ENCODE measurements at places on chromosomes 16 and 17. TPM values are rescaled to one million over a fixed set of nuclear protein-coding genes. Genes with fewer than 3 reads are reported as not detected.

Gene TMIGD1
- total RNA-seq, result not detected

Gene YPEL3
- total RNA-seq, result 372 TPM

Gene NACA2
- not detected for total RNA-seq

Gene CHP2
- not detected for total RNA-seq

Gene RPGRIP1L
- 9.2 TPM for total RNA-seq

Gene KRT20
- not detected for total RNA-seq

Gene CDH11
- total RNA-seq, result 13.0 TPM

Gene TAT
- total RNA-seq, result not detected

Gene DOC2A
- total RNA-seq, result not detected

Gene KRT9
- not detected for total RNA-seq

Gene FOXL1
- total RNA-seq, result 1.4 TPM

Gene HAS3
- 8.1 TPM for total RNA-seq

Gene ATXN7L3
- total RNA-seq, result 55.6 TPM

GRCh38 chr17:29252101-29252791 is 5.6 kb downstream of the CRYBA1 start:
- peaks cover 9% of the 10 kb centered on the region for H3K4me1 ChIP-seq
- H3K27ac ChIP-seq, result no peak overlapping the region
- no peak for DNase-seq

GRCh38 chr16:82050909-82051357 is 15.9 kb downstream of the HSD17B2 start:
- H3K27ac ChIP-seq, result no peak overlapping the region
- H3K4me1 ChIP-seq, result no peaks in the 10 kb centered on the region
- no peaks in the 10 kb centered on the region for H3K27me3 ChIP-seq
- H3K4me3 ChIP-seq, result no peak overlapping the region
- no peaks in the 10 kb centered on the region for H3K36me3 ChIP-seq
- no peak for DNase-seq

DNA sequence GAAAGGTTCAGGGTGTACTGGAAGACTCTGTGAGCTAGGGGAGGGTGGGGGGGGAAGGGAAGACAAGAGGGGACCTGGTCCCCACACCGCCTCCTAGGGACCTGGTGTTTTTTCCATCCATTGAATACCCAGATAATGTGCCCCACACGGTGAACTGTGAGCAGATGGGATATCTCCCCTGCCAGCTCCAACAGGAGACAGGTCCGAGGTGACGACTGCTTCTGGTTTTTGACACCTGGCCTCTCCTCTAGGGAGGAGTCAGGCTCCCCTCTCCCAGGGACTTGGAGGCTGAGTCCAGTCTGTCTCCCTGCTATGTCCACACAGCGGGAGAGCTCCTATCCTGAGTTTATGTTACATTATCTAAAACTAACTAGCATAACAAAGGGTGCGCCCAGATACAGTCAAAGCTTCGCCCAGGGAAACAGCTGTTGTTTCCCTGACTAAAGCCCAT is 1.8 kb downstream of the MARVELD3 start:
- no peak overlapping the region for H3K4me3 ChIP-seq
- H3K27ac ChIP-seq, result no peak overlapping the region
- no peaks in the 10 kb centered on the region for H3K27me3 ChIP-seq
- DNase-seq, result no peak

GRCh38 chr16:88437367-88437964 is 15.6 kb upstream of the ZFPM1 start:
- DNase-seq, result peak; percentile 49
- no peak overlapping the region for H3K27ac ChIP-seq
- peaks cover 5% of the 10 kb centered on the region for H3K4me1 ChIP-seq
- H3K4me3 ChIP-seq, result no peak overlapping the region
- no peaks in the 10 kb centered on the region for H3K36me3 ChIP-seq

- H3K27ac ChIP-seq, result no peak overlapping the region
- H3K4me1 ChIP-seq, result peaks cover 8% of the 10 kb centered on the region
- DNase-seq, result no peak
Observed at GRCh38 chr17:42797067-42798007, 1.2 kb downstream of the COA3 start.

DNA sequence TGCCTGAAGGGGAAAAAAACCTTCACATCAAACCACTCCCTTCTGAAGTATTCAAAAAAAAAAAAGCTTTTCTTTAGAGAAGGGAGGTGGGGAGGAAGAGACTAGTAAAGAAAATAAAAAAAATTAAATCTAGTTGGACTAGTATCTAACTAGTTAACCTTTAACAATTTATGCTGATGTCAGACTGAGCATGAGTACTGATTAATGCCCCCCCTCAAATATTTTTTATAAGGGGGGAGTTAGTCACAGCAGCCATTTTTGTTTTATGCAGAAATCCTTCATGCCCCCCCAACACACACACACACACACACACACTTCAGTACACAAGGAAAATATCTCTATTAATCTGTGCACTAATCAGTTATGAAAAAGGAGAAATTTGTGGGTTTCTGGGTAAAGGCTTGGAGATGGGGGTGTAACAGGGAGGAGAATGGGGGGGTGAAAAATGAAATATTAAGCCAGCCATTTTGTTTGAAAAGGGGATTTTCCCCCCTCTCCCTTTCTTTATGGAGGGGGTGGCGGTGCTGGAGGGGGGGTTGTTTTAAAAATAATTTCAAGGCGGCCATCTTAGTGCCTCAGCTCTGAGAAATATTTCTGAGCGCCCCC is 4.7 kb upstream of the CHD3 start:
- H3K4me1 ChIP-seq, result peaks cover 31% of the 10 kb centered on the region
- H3K27ac ChIP-seq, result peak overlapping the region; percentile 83
- DNase-seq, result no peak
- H3K4me3 ChIP-seq, result peak overlapping the region; percentile 2

- H3K4me1 ChIP-seq, result peaks cover 37% of the 10 kb centered on the region
- H3K4me3 ChIP-seq, result peak overlapping the region; percentile 97
- DNase-seq, result peak; percentile 35
- H3K27ac ChIP-seq, result peak overlapping the region; percentile 98
- H3K36me3 ChIP-seq, result peaks cover 14% of the 10 kb centered on the region
Observed at GRCh38 chr17:76266244-76266938, 1.2 kb downstream of the UBALD2 start.

- no peaks in the 10 kb centered on the region for H3K36me3 ChIP-seq
- no peaks in the 10 kb centered on the region for H3K4me1 ChIP-seq
- no peak for DNase-seq
- no peaks in the 10 kb centered on the region for H3K27me3 ChIP-seq
Observed at GRCh38 chr17:28144019-28144418, 101.5 kb downstream of the NLK start.

DNA sequence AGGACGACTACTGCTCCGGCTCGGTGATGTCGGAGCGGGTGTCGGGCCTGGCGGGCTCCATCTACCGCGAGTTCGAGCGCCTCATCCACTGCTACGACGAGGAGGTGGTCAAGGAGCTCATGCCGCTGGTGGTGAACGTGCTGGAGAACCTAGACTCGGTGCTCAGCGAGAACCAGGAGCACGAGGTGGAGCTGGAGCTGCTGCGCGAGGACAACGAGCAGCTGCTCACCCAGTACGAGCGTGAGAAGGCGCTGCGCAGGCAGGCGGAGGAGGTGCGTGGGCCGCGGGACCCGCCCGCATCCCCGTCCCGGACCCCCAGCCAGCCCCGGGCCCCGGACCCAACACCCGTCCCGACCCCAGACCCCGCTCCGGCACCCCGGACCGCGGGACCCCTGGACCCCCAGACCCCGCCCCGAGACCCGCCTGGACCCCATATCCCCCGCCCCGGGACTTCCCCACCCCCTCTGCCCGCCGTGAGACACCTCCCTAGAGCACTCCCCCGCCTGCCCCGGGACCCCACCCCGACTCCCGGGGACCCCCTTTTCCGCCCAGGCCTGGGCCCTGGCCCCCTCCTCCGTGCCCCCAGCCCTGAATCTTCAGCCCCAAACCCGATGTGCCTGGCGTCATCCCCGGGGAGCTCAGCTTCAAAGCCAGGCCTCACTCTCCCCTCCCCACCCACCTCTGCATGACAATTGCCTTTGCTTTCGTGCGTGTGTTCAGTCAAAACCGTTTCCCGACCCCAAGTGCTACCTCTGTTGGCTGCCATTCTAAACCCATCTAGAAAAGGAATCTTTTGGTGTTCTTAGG is 594 bp downstream of the MAPK8IP3 start:
- no peaks in the 10 kb centered on the region for H3K27me3 ChIP-seq
- peaks cover 18% of the 10 kb centered on the region for H3K4me1 ChIP-seq
- H3K4me3 ChIP-seq, result peak overlapping the region; percentile 83
- H3K27ac ChIP-seq, result peak overlapping the region; percentile 78

DNA sequence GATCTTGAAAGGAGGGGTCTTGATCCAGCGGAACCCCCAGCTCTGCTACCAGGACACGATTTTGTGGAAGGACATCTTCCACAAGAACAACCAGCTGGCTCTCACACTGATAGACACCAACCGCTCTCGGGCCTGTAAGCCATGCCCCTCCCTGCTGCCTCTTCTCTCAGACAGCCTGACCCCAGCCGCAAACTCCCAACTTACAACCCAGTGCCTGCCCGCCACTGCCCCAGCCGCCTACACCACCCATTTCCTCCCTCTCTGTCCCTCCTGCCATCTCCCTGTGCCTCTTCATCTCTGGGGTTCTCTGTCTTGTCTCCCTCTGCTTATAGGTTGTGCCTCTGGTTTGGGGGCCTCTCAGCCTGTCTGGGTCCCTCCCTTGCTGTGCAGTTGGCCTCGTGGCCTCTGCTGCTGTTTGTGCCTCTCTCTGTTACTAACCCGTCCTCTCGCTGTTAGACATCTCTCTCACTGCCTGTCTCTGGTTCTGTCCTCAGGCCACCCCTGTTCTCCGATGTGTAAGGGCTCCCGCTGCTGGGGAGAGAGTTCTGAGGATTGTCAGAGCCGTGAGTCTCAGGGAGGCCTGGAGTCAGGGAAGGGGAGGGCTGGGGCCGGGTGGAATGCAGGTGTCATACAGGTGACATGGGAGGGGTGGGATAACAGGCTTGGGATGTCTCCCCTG is 9.6 kb downstream of the ERBB2 start:
- H3K4me3 ChIP-seq, result no peak overlapping the region
- H3K27ac ChIP-seq, result peak overlapping the region; percentile 38
- peaks cover 24% of the 10 kb centered on the region for H3K36me3 ChIP-seq
- H3K27me3 ChIP-seq, result no peaks in the 10 kb centered on the region
- peaks cover 33% of the 10 kb centered on the region for H3K4me1 ChIP-seq

- no peaks in the 10 kb centered on the region for H3K36me3 ChIP-seq
- DNase-seq, result no peak
- no peak overlapping the region for H3K4me3 ChIP-seq
- H3K27me3 ChIP-seq, result no peaks in the 10 kb centered on the region
- no peak overlapping the region for H3K27ac ChIP-seq
- no peaks in the 10 kb centered on the region for H3K4me1 ChIP-seq
Observed at GRCh38 chr16:48462106-48462740, 77.0 kb upstream of the SIAH1 start.

DNA sequence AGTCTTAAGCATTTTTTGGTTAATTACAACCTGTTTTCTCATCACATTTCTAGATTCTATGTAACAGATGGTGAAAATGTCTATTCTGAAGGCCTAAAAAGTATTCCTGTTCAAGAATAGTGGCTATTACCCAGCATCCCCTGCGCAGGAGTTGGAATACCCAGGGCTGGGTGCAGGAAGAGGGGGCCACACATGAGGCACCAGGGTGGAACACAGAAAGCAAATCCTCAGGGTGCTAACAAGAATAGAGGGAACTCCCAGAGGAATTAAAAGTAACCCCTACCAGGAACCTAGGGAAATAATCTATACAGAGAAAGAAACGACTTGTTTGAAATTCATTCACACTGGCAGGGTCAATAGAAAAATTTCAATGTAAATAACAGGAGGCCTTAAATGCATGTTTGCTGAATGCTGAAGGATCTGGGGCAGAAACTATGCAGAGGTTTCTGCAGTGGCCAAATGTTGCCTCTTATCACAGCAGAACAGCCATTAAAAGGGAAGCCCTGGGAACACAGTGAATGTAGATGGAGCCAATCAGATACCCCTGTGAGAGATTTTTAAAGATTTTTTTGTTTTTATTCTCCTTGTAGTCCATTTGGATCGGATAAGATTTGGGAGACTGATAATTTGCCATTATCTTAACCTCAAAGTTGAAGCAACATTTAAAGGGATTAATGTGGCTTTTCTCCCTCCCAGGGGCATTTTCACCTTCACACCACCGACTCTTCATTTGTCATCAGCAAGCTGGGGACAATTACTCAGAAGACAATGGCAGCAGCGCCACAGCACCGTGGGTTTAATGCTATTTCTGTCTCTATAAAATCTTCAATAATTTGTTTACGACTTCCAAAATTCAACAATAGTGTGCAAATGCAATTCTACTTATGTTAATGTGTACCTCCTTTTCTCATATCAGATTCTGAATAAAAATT is 196.0 kb upstream of the PSMD7 start:
- H3K27me3 ChIP-seq, result no peaks in the 10 kb centered on the region
- no peak for DNase-seq
- no peaks in the 10 kb centered on the region for H3K36me3 ChIP-seq
- H3K4me3 ChIP-seq, result no peak overlapping the region

DNA sequence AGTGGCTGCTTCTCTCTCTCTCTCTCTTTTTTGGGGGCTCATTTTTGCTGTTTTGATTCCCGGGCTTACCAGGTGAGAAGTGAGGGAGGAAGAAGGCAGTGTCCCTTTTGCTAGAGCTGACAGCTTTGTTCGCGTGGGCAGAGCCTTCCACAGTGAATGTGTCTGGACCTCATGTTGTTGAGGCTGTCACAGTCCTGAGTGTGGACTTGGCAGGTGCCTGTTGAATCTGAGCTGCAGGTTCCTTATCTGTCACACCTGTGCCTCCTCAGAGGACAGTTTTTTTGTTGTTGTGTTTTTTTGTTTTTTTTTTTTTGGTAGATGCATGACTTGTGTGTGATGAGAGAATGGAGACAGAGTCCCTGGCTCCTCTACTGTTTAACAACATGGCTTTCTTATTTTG is 7.7 kb upstream of the TMEM235 start:
- H3K4me1 ChIP-seq, result no peaks in the 10 kb centered on the region
- no peaks in the 10 kb centered on the region for H3K27me3 ChIP-seq
- H3K4me3 ChIP-seq, result no peak overlapping the region
- H3K36me3 ChIP-seq, result no peaks in the 10 kb centered on the region

GRCh38 chr16:53503991-53504663 is 1.1 kb upstream of the AKTIP start:
- H3K36me3 ChIP-seq, result no peaks in the 10 kb centered on the region
- peaks cover 28% of the 10 kb centered on the region for H3K4me1 ChIP-seq
- peak overlapping the region; percentile 94 for H3K27ac ChIP-seq
- H3K4me3 ChIP-seq, result peak overlapping the region; percentile 24
- no peaks in the 10 kb centered on the region for H3K27me3 ChIP-seq

All from thyroid gland (tissue), 4 donors.